ENCODE measurements at places on chromosomes 12 and 14.

GRCh38 chr12:41073633-41074472 lies 114.3 kb upstream of the PDZRN4 start:
- peak; percentile 8 for DNase-seq

DNA sequence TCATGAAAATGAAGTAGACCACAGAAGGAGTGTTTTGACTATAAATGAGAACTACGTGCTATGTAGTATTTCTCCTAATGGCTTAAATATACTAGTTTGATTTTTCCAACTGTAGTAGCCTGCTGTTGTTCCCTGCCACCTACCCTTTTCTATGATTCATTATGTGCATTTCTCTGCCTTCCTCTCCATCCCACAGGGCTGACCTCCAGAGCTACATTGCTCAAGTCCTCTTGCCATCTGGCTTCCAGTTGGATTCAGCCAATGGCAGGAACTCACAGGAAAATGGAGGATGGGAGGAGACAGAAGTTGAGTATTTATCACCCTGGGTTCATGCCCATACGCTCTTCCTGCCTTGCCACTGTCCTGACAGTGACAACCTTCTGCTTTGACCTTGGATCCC lies 515.3 kb downstream of the SOX5 start:
- no peak for DNase-seq

DNA sequence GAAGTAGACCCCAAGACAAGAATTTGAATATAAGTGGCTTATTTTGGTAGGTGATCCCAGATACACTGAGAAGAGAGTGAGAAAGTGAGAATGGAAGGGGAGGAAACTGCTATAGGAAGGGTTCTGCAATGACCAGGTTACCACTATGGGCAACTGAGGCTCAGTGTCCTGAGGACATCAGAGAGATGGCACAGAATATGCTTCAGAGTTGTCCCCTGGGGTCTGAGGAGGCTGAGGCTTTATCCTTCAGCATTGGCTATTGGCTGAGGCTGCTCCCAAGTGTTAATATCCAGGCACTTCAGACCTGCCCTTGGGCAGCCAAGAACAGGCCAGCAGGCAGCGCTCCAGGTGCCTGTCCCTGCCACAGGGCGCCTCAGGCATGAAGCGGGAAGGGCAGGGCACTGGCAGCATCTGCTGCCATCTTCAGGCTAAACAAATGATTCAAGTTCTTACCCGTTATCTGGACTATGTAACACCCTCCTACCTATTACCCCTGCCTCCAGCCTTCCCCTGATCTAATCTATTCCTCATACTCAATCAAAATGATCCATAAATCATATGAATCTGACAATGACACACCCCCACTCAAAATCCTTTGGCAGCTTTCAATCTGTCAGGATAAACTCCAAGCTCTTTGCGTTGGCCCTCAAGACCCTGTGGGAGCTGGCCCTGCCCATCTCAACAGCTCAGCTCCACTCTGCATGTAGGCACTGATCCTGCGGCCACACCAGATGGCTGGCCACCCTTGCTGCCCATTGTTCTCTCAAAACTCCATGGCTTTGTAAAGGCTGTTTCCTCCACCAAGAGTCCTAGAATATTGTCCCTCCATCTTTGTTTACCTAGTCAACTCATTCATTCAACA lies 42.4 kb downstream of the CKAP4 start:
- DNase-seq, result peak; percentile 20

GRCh38 chr12:92827836-92828431 lies 101.2 kb downstream of the EEA1 start:
- DNase-seq, result peak; percentile 36

DNA sequence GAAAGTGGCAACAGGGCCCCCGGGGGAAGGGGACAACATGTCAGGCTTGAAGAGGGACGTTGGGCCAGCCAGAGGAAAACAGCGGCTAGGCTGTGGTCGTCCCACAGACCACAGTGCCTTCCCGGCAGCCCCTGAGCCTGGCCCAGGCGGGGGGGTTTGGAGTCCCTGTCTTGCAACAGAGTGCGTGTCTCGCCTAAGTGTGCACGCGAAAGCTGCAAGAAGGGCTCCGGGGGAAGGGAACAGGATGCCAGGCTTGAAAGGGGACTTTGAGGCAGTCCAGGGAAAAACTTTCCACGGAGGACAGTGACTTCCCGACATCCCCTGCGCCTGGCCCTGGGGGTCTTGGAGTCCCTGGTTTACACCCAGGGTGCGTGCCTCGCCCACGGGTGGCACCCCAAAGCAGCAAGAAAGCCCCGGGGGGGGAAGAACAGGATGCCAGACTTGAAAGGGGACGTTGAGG lies 157.5 kb upstream of the ALG10B start:
- DNase-seq, result no peak

GRCh38 chr12:78863482-78864402 lies 832 bp upstream of the SYT1 start:
- peak; percentile 86 for DNase-seq

GRCh38 chr12:57145460-57146059 lies 1.9 kb downstream of the LRP1-AS start:
- no peak for DNase-seq

- no peak for DNase-seq
These were observed 43.7 kb downstream of the HSPB8 start for GRCh38 chr12:119222222-119222951.

- no peak for DNase-seq
These were observed 816 bp upstream of the SLC8A3 start for GRCh38 chr14:70189456-70190077.

- no peak for DNase-seq
These were observed at the start of gene ADAM20 for GRCh38 chr14:70534904-70535303. Gene ADAM20, minus strand, starts transcription at chr14:70535004. Its CDS starts 10,247 bp downstream, at chr14:70524757.

DNA sequence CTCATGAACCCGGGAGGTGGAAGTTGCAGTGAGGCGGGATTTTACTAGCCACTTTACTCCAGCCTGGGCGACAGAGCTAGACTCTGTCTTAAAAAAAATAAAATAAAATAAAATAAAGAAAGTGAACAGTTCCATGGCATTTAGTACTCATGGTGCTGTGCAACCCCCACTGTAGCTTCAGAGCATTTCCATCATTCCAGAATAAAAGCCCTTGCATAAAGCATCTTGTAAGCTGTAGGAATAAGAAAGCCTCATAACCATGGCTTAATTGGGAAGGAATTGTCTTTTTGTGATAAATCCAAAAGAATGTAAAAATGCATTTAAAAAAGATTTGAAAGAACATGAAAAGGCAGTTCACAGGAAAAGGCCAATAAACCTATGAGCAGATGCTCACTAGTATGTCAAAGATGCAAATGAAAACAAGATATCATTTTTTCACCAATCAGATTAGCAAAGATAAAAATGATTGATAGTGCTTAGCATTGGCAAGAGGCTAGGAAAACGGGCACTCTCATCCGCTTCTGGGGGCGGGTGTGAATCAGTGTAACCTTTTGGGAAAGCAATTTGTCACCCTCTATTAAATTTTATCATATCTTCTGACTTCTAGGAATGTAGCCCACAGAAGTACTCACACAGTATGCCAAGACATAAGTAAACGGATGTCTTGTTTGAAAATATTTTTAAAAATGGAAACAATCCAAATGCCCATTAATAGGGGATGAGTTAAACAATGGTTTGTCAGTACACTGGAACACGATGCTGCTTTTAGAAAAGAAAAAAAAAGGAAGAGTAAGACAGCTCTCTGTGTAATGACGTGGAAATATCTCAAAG lies 46.6 kb downstream of the CFAP251 start:
- no peak for DNase-seq

DNA sequence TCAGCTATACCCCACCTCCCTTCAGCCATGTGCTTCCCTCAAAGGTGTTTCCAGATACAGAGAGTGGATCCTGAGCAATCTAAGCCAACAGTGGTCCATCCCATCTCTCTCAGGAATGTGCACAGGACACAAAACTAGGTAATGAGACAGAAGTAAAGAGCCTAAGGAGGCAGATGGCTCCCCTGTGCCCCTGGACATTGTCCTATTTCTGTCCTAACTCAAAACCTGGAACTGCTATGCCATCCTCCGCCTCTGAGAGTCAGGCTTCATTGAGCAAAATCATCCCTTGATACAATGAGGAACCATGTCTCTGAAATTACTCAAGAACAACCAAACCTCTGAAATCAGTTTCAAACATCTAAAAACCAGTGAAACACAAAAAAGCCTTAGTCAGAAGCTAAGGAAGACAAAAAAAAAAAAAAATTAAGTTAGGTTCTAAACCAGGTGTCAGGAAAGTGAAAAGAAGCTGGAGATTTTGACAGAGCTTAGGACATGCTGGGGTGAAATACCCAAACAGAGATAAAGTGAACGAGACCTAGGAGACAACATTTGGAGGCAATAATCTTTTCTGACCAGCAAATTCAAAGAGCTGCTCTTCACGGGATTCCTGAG lies 200.3 kb upstream of the PLEKHG7 start:
- DNase-seq, result peak; percentile 50

- no peak for DNase-seq
These were observed 68.7 kb downstream of the NIN start for GRCh38 chr14:50762001-50762930.

DNA sequence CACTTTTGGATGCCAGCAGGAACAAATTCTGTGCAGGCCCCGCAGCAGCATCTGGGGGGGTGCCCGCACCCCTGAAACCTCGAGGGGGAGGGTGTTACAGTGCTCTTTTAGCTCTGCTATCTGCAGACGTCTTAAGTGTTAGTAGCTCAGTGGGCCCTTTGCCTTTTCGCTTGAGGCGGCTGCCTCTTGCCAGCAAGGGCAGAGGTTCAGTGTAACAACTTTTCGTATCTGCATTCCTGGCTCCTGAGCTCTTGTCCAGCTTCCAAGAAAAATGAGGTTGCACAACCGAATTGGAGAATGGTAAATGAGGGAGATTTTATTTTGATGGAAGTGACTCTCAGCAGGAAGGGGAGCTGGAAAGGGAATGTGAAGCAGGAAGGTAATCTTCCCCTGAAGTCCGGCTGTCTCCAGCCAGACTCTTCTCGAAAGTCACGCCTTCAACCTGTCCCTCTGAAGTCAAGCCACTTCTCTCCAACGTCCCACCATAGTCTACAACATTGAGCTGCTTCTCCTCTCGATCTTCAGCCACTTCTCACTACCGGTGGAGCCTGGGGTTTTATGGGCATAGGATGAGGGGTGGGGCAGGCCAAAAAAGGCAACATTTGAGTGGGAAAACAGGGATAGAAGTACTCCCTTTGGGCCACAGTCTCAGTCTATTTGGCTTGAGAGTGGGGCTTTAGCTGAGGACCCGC lies 17.8 kb downstream of the TAS2R50 start:
- no peak for DNase-seq

DNA sequence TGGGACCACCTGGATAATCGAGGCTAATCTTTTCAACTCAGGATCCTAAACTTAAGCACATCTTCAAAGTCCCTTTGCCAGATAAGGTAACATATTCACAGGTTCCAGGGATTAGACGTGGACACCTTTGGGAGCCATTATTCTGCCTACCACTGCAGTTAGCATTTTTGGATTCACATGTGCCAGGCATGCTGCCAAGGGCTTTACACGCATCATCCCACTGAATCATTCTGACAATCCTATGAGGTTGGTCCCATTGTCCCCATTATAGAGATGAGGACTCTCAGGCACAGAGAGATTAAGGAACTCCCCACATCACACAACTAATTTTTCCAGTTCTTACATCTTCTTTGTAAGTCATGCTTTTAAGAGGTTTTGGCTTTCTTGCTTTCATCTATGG lies 34.5 kb downstream of the RTN1 start:
- DNase-seq, result no peak

GRCh38 chr12:131372171-131372475 lies 338.8 kb upstream of the SFSWAP start:
- DNase-seq, result no peak

- DNase-seq, result no peak
These were observed 83.2 kb downstream of the LMNTD1 start for GRCh38 chr12:25469861-25470260.

DNA sequence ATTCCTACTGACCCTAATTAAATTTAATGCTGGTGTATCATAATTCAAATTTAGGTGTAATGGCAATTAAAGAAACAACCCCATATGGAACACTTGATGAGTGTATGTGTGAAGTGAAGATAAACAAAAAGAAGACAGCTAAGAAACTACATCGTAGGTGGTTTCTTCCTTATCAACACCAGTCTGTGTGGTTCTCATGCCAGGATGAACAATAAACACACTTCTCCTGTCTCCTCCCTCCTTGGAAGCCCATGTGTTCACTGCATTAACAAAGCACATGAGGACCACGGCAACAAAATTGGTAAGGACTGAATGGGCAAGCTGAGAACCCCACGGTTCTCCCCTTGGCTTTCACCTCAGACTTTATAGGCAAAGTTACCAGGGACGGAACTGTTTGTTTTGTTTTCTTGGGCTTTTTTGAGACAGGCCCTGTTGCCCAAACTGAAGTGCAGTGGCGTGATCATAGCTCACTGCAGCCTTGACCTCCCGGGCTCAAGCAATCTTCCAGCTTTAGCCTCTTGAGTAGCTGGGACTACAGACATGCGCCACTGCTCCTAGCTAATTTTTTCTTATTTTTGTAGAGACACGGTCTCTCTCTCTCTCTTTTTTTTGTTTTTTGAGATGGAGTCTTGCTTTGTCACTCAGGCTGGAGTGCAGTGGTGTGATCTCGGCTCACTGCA lies 71.0 kb downstream of the TRAFD1 start:
- DNase-seq, result no peak

GRCh38 chr14:80867091-80867490 lies 74.4 kb downstream of the CEP128 start:
- DNase-seq, result no peak

DNA sequence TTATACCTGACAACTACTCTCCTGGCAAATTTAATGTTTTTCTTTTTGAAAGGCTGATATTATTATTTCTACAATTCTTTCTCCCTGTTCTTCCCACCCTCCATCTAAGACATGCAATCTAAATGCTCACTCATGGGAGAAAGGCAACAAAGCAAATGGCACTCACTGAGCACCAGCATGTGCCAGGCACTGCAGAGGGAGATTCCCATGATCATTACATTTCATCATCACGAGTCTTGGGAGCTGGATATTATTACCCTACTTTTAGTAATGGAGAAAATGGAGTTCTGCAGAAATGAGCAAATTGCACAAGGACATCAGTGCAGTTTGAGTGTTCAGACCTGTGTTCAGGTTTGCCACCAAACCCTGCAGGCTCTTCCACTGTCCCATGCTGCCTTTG lies 27.9 kb downstream of the PPM1H start:
- no peak for DNase-seq

DNA sequence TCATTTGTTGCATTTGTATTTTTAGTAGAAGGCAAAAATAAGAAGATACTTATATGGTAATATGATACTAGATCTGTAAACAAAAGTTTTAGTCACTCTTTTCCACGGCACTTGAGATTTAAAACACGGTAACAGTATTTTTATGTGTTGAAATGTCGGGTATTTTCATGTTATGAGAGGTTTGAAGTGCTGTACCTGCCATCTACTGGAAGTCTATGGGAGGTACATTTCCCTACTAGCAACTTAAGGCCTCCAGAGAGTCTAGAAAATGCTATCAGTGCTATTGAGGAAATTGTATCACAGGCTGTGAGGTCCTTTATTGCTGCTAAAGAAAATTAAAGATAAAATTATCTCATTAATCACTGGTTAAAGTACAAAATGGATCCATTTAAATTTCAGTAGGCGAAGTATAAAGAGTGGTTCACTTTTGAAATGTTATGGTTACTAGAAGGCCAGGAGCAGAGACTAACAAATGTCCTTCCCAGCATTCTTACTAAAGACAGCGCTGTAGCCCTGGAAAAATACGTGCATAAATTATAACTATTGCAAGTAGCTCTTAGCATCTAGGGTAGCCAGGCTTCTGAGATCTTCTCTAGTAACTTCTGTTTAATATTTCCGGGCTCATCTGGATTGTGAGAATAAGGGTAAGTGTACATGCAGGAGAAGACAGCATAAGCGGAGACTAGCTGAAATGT lies 77.6 kb upstream of the PRKD1 start:
- DNase-seq, result peak; percentile 35

Data from MM.1S (cell line).